NCI-H187 (cell line): ENCODE measurements at places on chromosomes 11 and 22.

DNA sequence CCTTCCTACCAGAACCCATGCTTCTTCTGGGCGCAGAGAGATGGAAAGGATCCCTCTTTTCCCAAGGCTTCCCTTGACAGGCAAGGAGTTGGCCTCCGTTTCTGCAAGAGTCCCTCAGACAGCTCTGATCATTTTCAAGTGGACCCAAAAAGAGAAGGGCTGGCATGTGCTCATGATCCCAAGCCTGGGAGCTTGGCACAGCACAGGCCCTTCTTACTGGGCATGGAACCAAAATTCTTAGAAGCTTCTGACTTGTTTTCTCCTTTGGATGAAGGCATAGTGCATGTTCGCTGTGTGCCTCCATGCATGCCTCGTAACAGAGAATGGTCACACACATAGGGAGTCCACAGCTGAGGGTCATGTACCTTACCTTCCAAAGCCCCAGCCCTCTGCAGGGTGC lies 449.6 kb downstream of the MIAT start:
- no peak for DNase-seq

GRCh38 chr11:116730601-116731000 lies 42.2 kb downstream of the BUD13 start:
- no peak for DNase-seq

GRCh38 chr11:129012880-129013279 lies 70.2 kb upstream of the TP53AIP1 start:
- DNase-seq = no peak

DNA sequence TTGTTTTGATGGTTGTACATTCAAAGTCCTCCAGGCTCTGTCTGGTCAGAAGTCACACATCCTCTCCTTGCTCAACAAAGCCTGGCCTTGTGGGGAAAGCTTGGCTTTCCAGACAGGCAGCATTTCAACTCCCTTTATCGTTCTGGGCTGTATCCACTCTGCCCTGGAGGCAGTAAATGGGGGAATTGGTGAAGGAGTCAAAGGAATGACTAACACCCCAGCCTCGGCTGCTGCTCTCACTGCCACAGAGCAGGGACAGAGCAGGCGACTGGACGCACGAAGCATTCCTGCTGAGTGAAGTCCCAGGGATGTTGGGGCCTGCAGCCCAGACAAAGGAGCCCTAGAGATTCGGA lies 52.8 kb downstream of the WNT11 start:
- no peak for DNase-seq

DNA sequence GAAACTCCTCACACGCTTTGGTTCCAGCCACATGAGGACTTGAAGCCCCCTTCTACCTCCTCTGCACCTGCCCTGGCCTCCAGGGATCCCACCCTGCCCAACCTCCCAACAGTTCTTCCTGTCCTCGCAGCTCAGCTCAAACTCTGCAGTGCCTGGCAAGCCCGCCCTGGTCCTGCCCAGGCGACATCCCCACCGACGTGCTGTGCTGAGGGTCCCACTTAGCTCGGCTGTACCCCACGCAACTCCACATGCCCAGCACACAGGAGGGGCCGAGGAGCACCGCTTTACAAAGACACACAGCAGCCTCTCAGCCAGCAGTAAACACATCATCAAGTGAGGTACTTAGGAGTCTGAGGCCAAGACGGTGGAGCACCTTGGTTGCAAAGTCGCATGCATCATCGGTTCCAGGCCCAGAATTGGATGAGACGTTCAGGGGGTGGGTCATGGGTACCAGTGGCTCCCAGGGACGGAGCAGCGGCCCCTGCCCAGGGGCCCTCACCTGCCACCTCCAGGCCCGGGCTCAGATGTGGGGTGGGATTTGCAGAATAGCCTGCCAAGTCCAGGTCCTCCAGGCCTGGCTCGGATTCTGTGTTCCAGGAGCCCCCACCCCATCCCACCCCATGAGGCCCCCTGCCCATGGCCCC lies 72.6 kb downstream of the CELSR1 start:
- DNase-seq = no peak

- DNase-seq = no peak
Observed at GRCh38 chr11:76795936-76796441, 12.8 kb downstream of the TSKU start.

DNA sequence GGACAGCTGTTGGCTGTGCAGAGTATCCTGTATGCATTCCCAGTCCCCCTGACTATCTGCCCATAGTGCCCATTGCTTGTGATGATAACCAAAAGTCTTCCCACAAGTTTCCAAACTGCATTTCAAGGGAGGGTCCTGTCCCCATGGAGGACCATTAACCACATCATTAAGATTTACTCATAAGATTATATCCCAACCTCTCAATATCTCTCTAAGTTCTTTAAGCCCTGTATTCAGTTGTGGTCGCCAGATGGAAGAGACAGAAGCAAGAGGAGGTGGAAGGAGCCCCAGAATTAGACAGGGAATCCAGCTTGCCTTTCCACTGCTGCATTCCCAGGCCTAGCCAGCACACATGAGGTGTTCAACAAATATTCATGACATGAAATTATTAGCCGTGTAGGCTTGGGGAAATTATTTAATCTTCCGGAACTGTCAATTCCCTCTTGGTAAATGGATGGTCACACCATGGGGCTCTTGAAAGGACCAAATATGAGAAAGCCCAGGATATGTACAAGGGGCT lies 42.6 kb upstream of the TIMP3 start:
- no peak for DNase-seq

GRCh38 chr11:61967924-61968757 lies 707 bp upstream of the FTH1 start:
- no peak for DNase-seq

DNA sequence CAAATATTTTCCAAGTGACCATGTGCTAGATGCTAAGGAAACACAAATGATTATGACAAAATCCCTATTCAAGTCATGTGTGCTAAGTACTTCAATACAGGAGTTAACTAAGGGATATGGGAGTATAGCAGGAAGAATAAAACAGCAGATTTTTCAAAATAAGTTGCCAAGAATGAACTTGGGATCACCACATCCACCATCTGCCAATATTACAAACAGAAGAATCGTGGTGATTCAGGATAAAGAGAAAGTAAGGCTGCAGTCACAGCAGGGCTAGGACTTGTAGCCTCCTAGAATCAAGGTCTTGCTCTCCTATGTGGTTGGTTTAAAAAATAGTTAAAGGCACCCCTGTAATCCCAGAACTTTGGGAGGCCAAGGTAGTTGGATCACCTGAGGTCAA lies 34.3 kb downstream of the MRTFA start:
- DNase-seq = no peak

DNA sequence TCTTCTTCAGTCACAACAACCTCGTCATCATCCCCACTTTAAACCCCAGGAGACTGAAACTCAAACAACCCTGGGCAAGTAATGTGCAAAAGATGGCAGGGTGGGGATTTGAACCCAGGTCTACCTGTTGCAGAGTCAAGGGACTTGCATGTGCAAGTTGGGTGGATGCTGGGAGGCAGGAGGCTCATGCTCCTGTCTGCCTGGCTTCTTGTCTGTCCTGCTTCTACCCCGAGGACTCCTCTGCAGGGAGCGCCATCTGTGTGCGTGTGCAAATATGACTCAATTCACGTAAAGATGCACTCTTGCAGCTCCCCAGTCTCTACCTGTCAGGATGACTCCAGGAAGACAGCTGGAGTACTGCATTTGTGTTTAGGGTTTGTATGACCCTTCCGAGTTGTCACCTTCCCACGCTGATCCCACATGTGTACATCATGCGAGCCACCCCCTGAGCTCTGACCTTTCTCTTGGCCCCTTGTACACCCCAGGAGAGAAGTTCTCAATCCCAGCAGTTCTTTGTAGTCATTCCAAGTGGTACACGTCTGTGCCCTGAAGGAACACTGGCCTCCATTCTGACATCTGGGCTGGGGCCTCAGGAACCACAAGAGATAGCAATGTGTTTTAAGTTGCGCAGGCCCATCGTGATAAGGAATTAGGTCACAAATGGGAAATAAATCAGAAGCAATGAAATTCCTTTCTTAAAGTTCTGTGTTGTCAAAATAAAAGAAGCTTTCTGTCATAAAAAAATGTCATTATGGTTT lies 95.7 kb downstream of the CWC15 start:
- DNase-seq = no peak

DNA sequence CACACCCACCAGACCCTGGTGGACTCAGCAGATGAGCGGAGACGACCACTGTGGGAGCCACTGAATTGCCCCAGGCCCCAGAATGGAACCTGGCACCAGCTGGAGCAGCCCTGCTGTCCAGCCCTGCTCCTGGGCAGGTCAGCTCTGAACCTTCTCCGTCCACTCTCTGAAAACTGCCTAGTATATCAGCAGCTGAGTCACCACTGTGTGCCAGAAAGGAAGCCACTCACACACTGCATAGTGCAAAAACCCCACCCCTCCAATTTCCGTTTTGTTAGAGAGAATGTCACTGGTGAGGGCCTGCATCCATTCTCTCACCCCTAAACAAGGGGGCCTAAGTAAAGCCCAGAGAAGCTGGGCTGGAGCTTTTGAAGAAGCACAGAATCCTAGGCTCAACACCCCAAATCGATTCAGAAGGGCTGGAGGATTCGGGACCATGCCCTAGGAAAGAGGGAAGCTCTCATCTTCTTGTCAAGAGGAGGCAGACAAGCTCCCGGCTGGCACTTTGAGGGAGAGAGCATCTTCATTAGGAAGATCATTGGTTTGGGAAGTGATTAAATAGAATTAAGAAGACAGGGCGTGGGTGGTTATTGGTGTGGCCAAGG lies 44.5 kb downstream of the GALNT18 start:
- no peak for DNase-seq
